Kidney epithelial cell (primary cell): ENCODE measurements at places on chromosomes 1 and 21. TPM values are rescaled to one million over a fixed set of nuclear protein-coding genes. Genes with fewer than 3 reads are reported as not detected.

Gene PALMD
- 0.17 and 0.27 TPM in 2 replicates for total RNA-seq

Gene ANKRD35
- total RNA-seq: 0.07 TPM in 1 of 2 replicates, not detected in the other

GRCh38 chr1:234973426-234974250 lies 155.0 kb downstream of the TOMM20 start:
- no peak for DNase-seq

DNA sequence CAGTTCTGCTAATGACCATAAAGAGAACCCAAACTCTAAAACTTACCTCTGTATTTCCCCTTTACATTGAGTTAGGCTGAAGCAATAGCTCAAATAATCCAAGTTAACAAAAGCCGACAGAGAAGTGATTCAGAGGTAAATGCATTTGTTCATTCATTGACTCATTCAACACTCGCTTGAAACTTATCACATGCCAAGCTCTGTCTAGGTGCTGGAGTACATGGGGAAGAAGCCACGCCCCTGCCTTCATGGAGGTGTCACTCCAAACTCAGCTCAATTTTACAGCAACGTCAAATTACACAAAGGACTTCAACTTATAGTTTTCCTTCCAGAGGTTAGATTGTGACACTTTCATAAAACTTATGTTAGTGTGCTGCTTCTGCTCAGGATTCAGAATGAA lies 45.8 kb downstream of the SLC25A24 start:
- no peak for DNase-seq

DNA sequence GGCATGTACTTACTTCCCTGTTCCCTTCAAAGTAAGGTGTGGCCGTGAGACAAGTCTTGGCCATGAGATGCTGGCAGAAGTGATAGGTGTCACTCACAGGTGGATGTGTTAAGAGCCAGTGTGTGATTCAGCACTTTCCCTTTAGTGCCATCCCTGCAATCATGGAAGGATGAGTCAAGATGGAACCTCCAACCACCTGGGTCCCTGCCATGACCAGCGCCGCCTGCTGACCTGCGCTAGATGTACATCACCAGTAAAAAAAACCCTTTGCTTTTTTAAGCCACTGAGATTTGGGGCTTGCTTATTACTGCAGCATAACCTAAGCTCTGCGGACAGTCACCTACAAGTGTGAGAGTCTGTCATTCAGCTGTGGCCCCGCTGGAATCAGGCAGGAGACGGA lies 71.7 kb downstream of the TOMM20 start:
- no peak for DNase-seq
